Activated CD8-positive, alpha-beta T cell treated with anti-CD3 and anti-CD28 coated beads, Interleukin-2, amount 10 ng/mL, durations not matched to agents 7 days and 5 days (primary cell): ENCODE measurements at places on chromosomes 1 and 21.

DNA sequence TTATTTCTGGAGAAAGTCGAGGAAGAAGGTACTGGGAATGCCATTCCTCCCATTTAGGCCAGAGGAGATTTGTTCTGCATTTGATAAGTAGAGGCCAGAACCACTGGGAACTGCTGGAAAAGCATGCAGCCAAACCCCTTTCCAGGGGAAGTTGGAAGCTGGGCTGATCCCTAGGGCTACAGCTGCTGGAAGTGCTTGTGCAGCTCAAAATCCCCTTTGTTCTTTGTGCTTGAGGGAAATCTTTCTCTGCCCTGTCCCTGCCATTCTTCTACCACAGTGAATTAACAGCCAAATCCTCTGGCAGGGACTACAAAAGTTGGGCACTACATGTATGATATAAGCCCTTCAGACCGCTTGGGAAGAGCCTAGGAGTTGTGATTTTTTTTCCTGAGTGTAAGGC is 734.1 kb downstream of the LRRIQ3 start:
- no peak for DNase-seq
- H3K27me3 ChIP-seq, result no peaks in the 10 kb centered on the region
- no peak overlapping the region for H3K27ac ChIP-seq
- no peaks in the 10 kb centered on the region for H3K36me3 ChIP-seq
- H3K4me3 ChIP-seq, result no peak overlapping the region
- H3K4me1 ChIP-seq, result no peaks in the 10 kb centered on the region

GRCh38 chr1:2650967-2651645 is 18.3 kb upstream of the MMEL1 start:
- DNase-seq, result no peak
- H3K27me3 ChIP-seq, result peaks cover 9% of the 10 kb centered on the region
- no peak overlapping the region for H3K4me3 ChIP-seq
- no peak overlapping the region for H3K27ac ChIP-seq
- no peaks in the 10 kb centered on the region for H3K4me1 ChIP-seq
- peaks cover 3% of the 10 kb centered on the region for H3K36me3 ChIP-seq

GRCh38 chr21:37407719-37408420 is 41.3 kb downstream of the DYRK1A start:
- DNase-seq, result no peak
- peaks cover 34% of the 10 kb centered on the region for H3K36me3 ChIP-seq
- H3K27ac ChIP-seq, result no peak overlapping the region
- no peak overlapping the region for H3K4me3 ChIP-seq
- H3K4me1 ChIP-seq, result peaks cover 56% of the 10 kb centered on the region

- no peaks in the 10 kb centered on the region for H3K27me3 ChIP-seq
- no peaks in the 10 kb centered on the region for H3K4me1 ChIP-seq
- H3K27ac ChIP-seq, result no peak overlapping the region
- H3K4me3 ChIP-seq, result no peak overlapping the region
- H3K36me3 ChIP-seq, result no peaks in the 10 kb centered on the region
Measured at GRCh38 chr1:94619731-94620130, 78.2 kb upstream of the F3 start.

GRCh38 chr1:184734980-184735379 is 19.7 kb downstream of the EDEM3 start:
- peaks cover 25% of the 10 kb centered on the region for H3K36me3 ChIP-seq
- no peaks in the 10 kb centered on the region for H3K27me3 ChIP-seq
- H3K4me3 ChIP-seq, result no peak overlapping the region

DNA sequence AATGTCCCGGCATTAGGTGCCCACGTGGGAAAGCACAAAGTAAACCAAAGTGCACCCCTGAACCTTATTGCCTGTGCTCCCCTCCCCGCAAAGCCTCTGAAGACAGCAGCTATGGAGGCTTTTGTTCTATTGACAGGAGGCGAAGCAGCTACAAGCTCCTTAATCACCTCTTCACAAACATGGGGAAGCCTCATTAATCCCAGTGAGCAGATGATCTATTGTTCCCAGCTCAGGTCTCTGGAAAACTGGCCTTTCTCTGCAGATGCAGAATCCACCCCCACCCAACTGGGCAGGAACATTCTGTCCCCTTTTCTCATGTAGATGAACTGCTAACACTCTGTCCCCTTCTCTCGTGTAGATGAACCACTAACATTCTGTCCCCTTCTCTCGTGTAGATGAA is 190.5 kb upstream of the CSF3R start:
- H3K36me3 ChIP-seq, result no peaks in the 10 kb centered on the region
- H3K27ac ChIP-seq, result no peak overlapping the region
- no peaks in the 10 kb centered on the region for H3K4me1 ChIP-seq
- no peak overlapping the region for H3K4me3 ChIP-seq
- no peak for DNase-seq
- peaks cover 11% of the 10 kb centered on the region for H3K27me3 ChIP-seq

- DNase-seq, result no peak
- H3K4me3 ChIP-seq, result no peak overlapping the region
- no peaks in the 10 kb centered on the region for H3K36me3 ChIP-seq
- H3K27ac ChIP-seq, result no peak overlapping the region
Measured at GRCh38 chr1:98323388-98323787, 338.1 kb upstream of the SNX7 start.

- H3K4me1 ChIP-seq, result no peaks in the 10 kb centered on the region
- no peak overlapping the region for H3K4me3 ChIP-seq
- no peaks in the 10 kb centered on the region for H3K36me3 ChIP-seq
- peaks cover 7% of the 10 kb centered on the region for H3K27me3 ChIP-seq
Measured at GRCh38 chr1:18736958-18737357, 106.3 kb downstream of the PAX7 start.
